ENCODE measurements at places on chromosomes 12 and 14. TPM values are rescaled to one million over a fixed set of nuclear protein-coding genes. Genes with fewer than 3 reads are reported as not detected.

- H3K4me3 ChIP-seq, result no peak overlapping the region
- H3K27me3 ChIP-seq, result peaks cover 28% of the 10 kb centered on the region
- no peak overlapping the region for H3K27ac ChIP-seq
- no peaks in the 10 kb centered on the region for H3K4me1 ChIP-seq
These were observed 84.6 kb downstream of the GALNT9 start for GRCh38 chr12:132244724-132245295.

- H3K4me1 ChIP-seq, result peaks cover 12% of the 10 kb centered on the region
- H3K27me3 ChIP-seq, result no peaks in the 10 kb centered on the region
- no peaks in the 10 kb centered on the region for H3K36me3 ChIP-seq
These were observed 2.3 kb upstream of the KLRD1 start for GRCh38 chr12:10305411-10305810.

MYG1 gene
- total RNA-seq, result 80.9 TPM

DNA sequence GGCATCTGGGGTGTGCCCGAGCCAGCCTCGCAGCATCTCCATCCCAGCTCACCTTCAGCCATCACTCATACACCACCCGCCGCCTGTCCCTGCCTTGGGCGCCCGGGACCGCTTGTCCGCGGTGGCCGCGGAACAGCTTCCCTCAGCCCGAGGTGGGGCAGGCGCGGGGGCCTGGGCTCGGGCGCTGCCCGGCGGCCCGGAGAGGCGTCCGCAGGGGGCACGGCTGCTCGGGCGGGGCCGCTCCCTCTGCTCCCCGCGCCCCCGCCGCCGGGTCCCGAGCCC, 430 bp downstream of the SLC41A2 start:
- H3K27me3 ChIP-seq, result no peaks in the 10 kb centered on the region
- H3K4me3 ChIP-seq, result peak overlapping the region; percentile 91
- no peaks in the 10 kb centered on the region for H3K36me3 ChIP-seq
- H3K27ac ChIP-seq, result no peak overlapping the region

GRCh38 chr14:21100931-21101330, at the start of gene TMEM253:
Gene TMEM253 (plus strand): TSS chr14:21101066. CDS start chr14:21101344, 278 bp downstream.
- H3K27me3 ChIP-seq, result no peaks in the 10 kb centered on the region
- H3K36me3 ChIP-seq, result no peaks in the 10 kb centered on the region
- peak within 1 kb of the TSS; percentile 67 for H3K27ac ChIP-seq
- peaks cover 41% of the 10 kb centered on the region for H3K4me1 ChIP-seq
- peak within 1 kb of the TSS; percentile 85 for H3K4me3 ChIP-seq

GRCh38 chr12:1047898-1048660, 57.1 kb downstream of the ERC1 start:
- H3K27ac ChIP-seq, result no peak overlapping the region
- H3K4me1 ChIP-seq, result peaks cover 25% of the 10 kb centered on the region
- no peak for DNase-seq
- H3K27me3 ChIP-seq, result no peaks in the 10 kb centered on the region

EEF1AKMT3 gene
- total RNA-seq, result 8.1 TPM

DNA sequence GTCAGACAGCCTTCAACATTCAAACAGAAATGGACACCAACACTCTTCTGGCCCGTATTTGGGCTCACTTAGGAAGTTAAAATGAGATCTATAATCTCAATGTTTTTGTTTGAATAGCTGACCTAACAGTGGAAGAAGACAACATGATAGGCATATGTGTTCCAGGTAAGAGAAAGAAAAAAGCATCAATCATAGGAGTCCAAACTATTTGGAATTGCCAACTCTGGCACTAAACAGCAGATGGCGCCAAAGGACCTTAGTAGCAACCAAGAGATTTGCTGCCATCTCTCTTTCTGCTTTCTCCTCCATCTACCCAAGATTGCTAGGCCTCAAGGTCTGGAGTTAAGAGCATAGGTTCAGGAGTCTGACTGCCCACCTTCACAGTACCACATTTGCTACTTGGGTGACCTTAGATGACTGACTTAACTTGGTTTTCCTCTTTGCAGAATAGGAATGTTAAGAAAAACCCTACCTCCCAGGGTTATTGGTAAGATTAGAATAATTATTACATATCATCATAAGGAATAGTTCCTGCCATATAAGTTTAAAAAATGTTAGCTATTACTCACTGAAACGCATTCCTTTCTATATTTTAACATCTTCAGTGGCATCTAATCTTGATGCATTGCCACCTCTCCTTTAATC, 30.2 kb downstream of the PEX5 start:
- DNase-seq, result peak; percentile 80
- no peaks in the 10 kb centered on the region for H3K4me1 ChIP-seq
- H3K4me3 ChIP-seq, result no peak overlapping the region
- H3K36me3 ChIP-seq, result peaks cover 4% of the 10 kb centered on the region
- H3K27ac ChIP-seq, result no peak overlapping the region

DNA sequence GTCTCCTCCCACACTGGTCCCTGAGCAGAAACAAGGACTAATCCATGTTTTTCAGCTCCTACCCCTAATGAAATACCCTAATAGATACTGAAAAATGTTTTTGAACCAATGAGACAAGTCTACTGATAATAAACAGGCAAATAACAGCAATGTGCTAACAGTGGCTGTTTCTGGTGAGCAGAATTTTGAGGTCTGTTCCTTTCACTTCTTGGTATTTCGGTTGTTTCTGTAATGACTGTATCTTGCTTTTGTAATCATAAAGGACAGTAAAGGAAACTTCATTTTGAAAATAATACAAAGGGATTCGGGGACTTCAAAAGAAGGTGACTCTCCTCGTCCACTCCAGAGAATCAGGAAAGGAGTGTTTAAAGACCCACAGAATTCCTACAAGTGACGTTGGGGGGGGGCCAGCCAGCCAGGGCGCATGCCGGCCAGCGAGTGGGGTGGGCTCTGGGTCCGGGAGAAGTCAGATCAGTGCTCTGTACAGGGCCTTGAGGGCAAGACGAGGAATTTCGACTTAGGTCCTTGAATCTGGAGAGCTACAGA, 1.1 kb upstream of the CD9 start:
- no peak for DNase-seq
- H3K27ac ChIP-seq, result no peak overlapping the region
- no peaks in the 10 kb centered on the region for H3K27me3 ChIP-seq
- no peaks in the 10 kb centered on the region for H3K36me3 ChIP-seq
- peak overlapping the region; percentile 74 for H3K4me3 ChIP-seq
- H3K4me1 ChIP-seq, result peaks cover 29% of the 10 kb centered on the region

Measured in MCF 10A (cell line).